ENCODE measurements at places on chromosomes 5 and 9. TPM values are rescaled to one million over a fixed set of nuclear protein-coding genes. Genes with fewer than 3 reads are reported as not detected.

DNA sequence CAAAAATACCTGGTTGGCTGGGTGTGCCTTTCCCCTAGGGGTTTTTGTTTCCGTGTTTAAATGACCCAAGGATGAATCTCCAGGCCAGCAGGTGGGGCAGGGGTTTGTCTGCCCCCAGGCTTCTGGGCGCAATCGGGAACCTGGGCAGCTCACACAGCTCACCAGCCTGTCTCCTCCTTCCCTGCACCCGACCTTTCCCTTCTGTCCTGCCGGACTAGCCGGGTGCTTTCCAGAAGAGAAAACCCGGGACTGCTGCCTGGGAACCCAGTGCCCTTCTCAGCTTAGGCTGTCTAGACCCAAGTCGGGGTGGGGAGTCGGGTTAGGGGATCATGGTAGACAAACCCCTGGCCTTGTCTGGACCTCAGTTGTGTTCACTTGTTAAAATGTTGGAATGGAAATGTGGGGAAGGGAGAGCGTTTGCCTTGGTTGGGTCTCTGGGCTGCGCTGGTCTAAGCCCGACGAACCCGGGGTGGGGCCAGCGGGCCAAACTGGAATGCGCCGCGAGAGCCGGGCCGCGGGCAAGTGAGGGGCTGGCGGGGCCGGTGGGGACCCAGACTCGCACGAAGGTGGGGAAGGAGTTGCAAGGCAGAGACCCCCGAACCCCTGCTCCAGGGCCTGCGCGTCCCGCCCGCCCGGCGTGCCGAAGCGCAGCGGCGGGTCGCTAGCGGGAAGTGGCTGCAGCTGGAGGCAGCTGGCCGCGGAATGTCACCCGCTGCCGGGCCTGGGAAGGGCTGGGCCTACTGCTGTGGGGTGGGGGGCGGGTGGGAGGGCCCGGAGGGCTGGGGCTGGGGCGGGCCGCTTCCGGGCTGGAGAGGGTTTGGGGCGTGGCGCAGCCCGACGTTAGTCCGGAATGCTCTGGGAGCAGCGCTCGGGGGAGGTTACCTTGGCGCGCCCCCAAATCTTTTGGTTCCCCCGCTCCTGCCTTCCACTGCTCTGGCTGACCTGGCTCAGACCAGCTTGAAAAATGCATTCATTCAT is 84.6 kb downstream of the DAB2IP start:
- DNase-seq = no peak
- no peaks in the 10 kb centered on the region for H3K36me3 ChIP-seq
- H3K4me3 ChIP-seq = no peak overlapping the region
- H3K27me3 ChIP-seq = peaks cover 4% of the 10 kb centered on the region
- no peaks in the 10 kb centered on the region for H3K4me1 ChIP-seq

GRCh38 chr5:16559702-16560101 is 57.1 kb downstream of the RETREG1 start:
- no peak for DNase-seq
- H3K4me1 ChIP-seq = no peaks in the 10 kb centered on the region
- H3K36me3 ChIP-seq = peaks cover 4% of the 10 kb centered on the region
- no peak overlapping the region for H3K27ac ChIP-seq
- no peak overlapping the region for H3K4me3 ChIP-seq

GRCh38 chr9:127107171-127107928 is 15.1 kb downstream of the ANGPTL2 start:
- no peak overlapping the region for H3K4me3 ChIP-seq
- no peak overlapping the region for H3K27ac ChIP-seq
- H3K36me3 ChIP-seq = no peaks in the 10 kb centered on the region
- no peaks in the 10 kb centered on the region for H3K4me1 ChIP-seq

- H3K4me1 ChIP-seq = no peaks in the 10 kb centered on the region
- no peaks in the 10 kb centered on the region for H3K27me3 ChIP-seq
- H3K27ac ChIP-seq = no peak overlapping the region
- H3K36me3 ChIP-seq = no peaks in the 10 kb centered on the region
- DNase-seq = no peak
- H3K4me3 ChIP-seq = no peak overlapping the region
Measured at GRCh38 chr9:123724211-123724796, 205.6 kb downstream of the DENND1A start.

DNA sequence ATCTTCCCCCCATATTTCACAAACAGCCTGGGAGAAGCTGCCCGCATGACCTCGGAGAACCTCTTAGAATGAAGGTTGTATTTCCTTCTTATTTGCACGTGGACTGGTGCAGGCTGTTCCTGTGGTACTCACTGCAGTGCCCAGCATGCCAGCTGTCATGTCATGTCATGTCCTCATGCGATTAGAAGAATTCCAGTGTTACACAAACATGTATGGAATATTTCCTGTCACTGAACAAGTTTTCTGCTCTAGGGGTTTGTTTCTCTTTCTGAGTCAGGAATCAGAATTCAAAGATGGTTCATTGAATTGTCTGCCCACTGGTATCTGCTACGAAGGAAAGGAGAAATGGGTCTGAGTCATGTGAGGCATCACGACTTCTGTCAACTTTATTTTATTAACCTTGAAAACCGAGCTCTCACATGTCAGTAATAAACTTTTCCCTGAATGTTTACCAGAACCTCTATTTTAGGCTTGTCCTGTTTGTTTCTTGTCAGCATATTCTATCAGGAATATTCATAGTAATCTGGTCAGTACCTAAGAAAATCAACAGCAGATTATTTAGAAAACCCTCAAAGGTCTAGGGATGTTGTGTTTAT is 415.6 kb downstream of the GADD45G start:
- H3K4me3 ChIP-seq = no peak overlapping the region
- DNase-seq = no peak
- no peaks in the 10 kb centered on the region for H3K36me3 ChIP-seq

GRCh38 chr5:136814619-136815378 is 449.5 kb upstream of the TRPC7 start:
- H3K27me3 ChIP-seq = no peaks in the 10 kb centered on the region
- H3K4me3 ChIP-seq = no peak overlapping the region
- DNase-seq = no peak
- H3K36me3 ChIP-seq = no peaks in the 10 kb centered on the region
- H3K4me1 ChIP-seq = no peaks in the 10 kb centered on the region

The SPINK1 gene
- not detected for total RNA-seq

GRCh38 chr5:74192606-74193299 is 447.8 kb downstream of the ENC1 start:
- DNase-seq = no peak
- H3K27ac ChIP-seq = no peak overlapping the region
- H3K36me3 ChIP-seq = no peaks in the 10 kb centered on the region
- no peaks in the 10 kb centered on the region for H3K4me1 ChIP-seq
- no peak overlapping the region for H3K4me3 ChIP-seq

DNA sequence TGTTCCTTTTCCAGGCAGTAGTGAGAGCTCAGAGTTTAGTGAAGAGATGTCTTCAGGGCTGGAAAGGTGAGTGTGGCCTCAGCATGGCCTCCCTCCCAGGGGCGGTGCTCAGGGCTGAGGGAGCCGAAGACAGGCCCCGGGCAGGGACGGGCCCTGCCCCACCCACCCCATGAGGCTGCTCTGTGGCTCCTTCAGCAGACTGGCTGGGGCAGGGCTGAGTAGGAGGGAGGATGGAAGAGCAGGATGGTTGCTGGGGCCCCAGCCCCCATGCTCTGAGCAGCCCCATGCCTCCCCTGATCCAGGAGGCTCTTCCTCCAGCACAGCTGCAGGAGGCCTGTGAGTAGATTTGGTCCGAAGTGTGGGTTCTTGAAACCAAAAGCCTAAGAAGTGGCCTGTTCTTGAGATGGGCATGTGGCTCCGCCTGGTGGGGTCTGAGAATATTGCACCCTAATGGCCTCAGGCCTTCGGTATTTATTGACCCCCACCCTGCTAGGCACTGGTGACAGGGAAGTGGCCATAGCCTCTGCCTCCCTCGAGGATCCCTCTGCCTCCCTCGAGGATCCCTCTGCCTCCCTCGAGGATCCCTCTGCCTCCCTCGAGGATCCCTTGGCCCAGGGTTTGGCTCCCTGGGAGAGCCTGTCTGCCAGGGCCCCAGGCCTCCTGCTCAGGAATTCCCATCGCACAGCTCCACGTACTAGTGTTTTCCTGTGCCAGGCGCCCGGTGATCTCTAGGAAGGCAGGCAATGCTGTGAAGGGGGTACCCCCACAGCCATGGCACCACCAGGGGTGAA is 65.4 kb upstream of the GARNL3 start:
- peak; percentile 70 for DNase-seq
- H3K4me1 ChIP-seq = peaks cover 7% of the 10 kb centered on the region
- H3K4me3 ChIP-seq = peak overlapping the region; percentile 15
- H3K36me3 ChIP-seq = no peaks in the 10 kb centered on the region

- no peak overlapping the region for H3K27ac ChIP-seq
- no peaks in the 10 kb centered on the region for H3K27me3 ChIP-seq
- no peak overlapping the region for H3K4me3 ChIP-seq
- DNase-seq = no peak
- H3K36me3 ChIP-seq = no peaks in the 10 kb centered on the region
- no peaks in the 10 kb centered on the region for H3K4me1 ChIP-seq
Measured at GRCh38 chr9:14158916-14159315, 155.0 kb downstream of the NFIB start.

The TMEM174 gene
- total RNA-seq = not detected

- no peaks in the 10 kb centered on the region for H3K4me1 ChIP-seq
- H3K36me3 ChIP-seq = no peaks in the 10 kb centered on the region
- no peak overlapping the region for H3K27ac ChIP-seq
- H3K4me3 ChIP-seq = no peak overlapping the region
- peaks cover 2% of the 10 kb centered on the region for H3K27me3 ChIP-seq
- DNase-seq = no peak
Measured at GRCh38 chr9:35229779-35230143, 68.0 kb downstream of the UNC13B start.

DNA sequence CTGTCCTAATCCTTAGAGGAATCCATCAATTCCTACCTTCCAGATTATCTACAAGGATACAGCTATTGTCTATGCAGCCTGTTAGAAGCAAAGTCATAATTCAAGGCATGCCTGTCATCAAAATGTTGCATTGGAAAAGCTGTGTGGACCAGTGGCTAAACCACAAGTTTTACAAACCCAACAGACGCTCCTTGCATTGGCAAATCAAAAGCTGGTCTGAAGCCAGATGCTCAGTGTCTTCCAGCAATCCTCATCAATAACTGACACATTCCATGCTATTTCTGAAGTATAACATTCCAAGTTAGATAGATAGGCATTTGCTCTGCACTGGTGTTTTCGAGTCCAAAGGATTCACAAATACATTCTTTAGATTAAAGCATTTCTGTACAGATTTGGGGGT is 213.6 kb downstream of the EBF1 start:
- no peaks in the 10 kb centered on the region for H3K4me1 ChIP-seq
- H3K36me3 ChIP-seq = no peaks in the 10 kb centered on the region
- no peaks in the 10 kb centered on the region for H3K27me3 ChIP-seq
- H3K27ac ChIP-seq = no peak overlapping the region

- H3K4me1 ChIP-seq = peaks cover 3% of the 10 kb centered on the region
- H3K27ac ChIP-seq = no peak overlapping the region
- no peak overlapping the region for H3K4me3 ChIP-seq
- no peaks in the 10 kb centered on the region for H3K27me3 ChIP-seq
- no peaks in the 10 kb centered on the region for H3K36me3 ChIP-seq
- DNase-seq = no peak
Measured at GRCh38 chr9:125696106-125696647, 10.8 kb downstream of the MAPKAP1 start.

The DCP2 gene
- total RNA-seq = 149 TPM

GRCh38 chr9:116087751-116088194 is 65.8 kb upstream of the PAPPA start:
- H3K4me1 ChIP-seq = no peaks in the 10 kb centered on the region
- no peaks in the 10 kb centered on the region for H3K36me3 ChIP-seq
- H3K27ac ChIP-seq = no peak overlapping the region
- no peaks in the 10 kb centered on the region for H3K27me3 ChIP-seq
- DNase-seq = no peak
- H3K4me3 ChIP-seq = no peak overlapping the region

GRCh38 chr5:29122306-29122705 is 2071.2 kb upstream of the CDH6 start:
- no peak overlapping the region for H3K27ac ChIP-seq
- DNase-seq = no peak
- H3K27me3 ChIP-seq = no peaks in the 10 kb centered on the region
- no peaks in the 10 kb centered on the region for H3K36me3 ChIP-seq
- H3K4me3 ChIP-seq = no peak overlapping the region
- no peaks in the 10 kb centered on the region for H3K4me1 ChIP-seq

- no peaks in the 10 kb centered on the region for H3K4me1 ChIP-seq
- no peaks in the 10 kb centered on the region for H3K27me3 ChIP-seq
- no peak overlapping the region for H3K27ac ChIP-seq
- DNase-seq = no peak
- no peaks in the 10 kb centered on the region for H3K36me3 ChIP-seq
Measured at GRCh38 chr5:1436036-1436435, 9.2 kb downstream of the SLC6A3 start.

DNA sequence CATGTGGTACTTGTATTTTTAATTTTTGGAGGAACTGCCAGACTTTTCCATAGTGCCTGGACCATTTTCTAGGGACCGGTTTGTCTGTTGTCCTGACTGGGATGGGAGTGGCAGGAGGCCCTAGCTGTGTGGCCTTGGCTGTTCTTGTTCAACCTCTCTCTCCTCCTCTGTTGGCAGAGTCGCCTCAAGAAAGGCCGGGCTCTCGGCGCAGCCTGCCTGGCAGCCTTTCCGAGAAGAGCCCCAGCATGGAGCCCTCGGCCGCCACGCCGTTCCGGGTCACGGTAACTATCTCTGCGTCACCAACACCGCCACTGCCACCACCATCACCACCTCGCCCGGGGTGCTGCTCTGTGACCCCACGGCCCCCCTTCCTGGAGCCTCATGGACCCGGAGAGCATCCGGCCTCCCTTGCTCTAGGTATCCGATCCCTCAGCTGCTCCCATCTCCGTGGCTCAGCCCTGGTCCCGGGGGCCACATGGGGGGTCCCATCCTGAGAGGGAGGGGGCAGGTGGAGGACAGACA is 27.1 kb downstream of the DAB2IP start:
- no peaks in the 10 kb centered on the region for H3K4me1 ChIP-seq
- H3K27me3 ChIP-seq = no peaks in the 10 kb centered on the region
- H3K36me3 ChIP-seq = no peaks in the 10 kb centered on the region
- DNase-seq = no peak
- H3K4me3 ChIP-seq = no peak overlapping the region
- no peak overlapping the region for H3K27ac ChIP-seq

DNA sequence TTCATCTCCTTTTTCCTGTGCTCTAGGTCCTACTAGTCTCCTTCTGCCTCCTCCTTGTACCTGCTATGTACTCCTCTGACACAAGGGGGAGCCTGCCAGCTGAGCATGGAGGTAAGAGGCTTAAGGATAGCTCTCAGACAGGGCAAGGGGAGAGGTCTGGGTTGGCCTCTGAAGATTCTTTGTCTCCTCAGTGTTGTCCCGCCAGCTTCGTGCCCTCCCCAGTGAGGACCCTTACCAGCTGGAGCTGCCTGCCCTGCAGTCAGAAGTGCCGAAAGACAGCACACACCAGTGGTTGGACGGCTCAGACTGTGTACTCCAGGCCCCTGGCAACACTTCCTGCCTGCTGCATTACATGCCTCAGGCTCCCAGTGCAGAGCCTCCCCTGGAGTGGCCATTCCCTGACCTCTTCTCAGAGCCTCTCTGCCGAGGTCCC is 3.8 kb downstream of the CREB3 start:
- peak; percentile 51 for DNase-seq
- H3K4me3 ChIP-seq = no peak overlapping the region
- H3K27me3 ChIP-seq = no peaks in the 10 kb centered on the region
- H3K27ac ChIP-seq = no peak overlapping the region
- H3K4me1 ChIP-seq = peaks cover 22% of the 10 kb centered on the region

- H3K27ac ChIP-seq = no peak overlapping the region
- DNase-seq = no peak
- no peaks in the 10 kb centered on the region for H3K36me3 ChIP-seq
- H3K4me3 ChIP-seq = no peak overlapping the region
Measured at GRCh38 chr5:86709157-86709881, 91.6 kb downstream of the COX7C start.
